Germinal center (tissue), 1 donor: ENCODE measurements at places on chromosomes 1 and 21.

DNA sequence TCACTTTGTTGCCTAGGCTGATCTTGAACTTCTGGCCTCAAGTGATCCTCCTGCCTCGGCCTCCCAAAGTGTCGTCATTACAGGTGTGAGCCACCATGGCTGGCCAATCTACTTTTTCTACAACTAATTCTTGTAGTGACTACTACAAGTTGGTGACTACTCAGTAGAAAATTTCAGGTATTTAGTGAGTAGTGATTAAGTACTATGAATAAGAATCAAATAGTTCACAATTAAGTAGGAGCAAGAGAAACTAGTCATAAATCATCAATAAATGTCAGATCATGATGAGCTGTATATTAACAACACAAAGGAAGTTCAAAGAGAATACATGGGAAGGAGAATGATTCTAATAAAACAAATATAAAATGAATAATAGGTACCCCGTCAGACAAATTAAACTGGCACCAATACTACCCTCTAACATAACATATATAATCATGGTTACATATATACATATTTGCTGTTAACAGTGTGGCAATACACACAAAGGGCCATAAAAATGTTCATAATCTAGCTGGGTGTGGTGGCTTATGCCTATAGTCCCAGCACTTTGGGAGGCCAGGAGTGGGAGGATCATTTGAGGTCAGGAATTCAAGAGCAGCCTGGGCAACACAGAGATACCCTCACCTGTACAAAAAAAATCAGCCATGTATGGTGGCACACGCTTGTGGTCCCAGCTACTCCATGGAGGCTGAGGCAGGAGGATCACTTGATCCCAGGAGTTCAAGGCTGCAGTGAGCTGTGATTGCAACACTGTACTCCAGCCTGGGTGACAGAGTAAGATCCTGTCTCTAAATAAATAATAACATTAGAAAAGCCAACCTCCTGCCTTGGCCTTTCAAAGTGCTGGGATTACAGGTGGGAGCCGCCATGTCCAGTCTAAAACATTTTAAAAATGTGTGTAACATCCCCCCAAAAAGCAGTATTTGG lies 19.1 kb downstream of the YY1AP1 start:
- no peak for DNase-seq

- no peak for DNase-seq
Observed at GRCh38 chr1:211482306-211482705, 9.7 kb downstream of the RD3 start.

DNA sequence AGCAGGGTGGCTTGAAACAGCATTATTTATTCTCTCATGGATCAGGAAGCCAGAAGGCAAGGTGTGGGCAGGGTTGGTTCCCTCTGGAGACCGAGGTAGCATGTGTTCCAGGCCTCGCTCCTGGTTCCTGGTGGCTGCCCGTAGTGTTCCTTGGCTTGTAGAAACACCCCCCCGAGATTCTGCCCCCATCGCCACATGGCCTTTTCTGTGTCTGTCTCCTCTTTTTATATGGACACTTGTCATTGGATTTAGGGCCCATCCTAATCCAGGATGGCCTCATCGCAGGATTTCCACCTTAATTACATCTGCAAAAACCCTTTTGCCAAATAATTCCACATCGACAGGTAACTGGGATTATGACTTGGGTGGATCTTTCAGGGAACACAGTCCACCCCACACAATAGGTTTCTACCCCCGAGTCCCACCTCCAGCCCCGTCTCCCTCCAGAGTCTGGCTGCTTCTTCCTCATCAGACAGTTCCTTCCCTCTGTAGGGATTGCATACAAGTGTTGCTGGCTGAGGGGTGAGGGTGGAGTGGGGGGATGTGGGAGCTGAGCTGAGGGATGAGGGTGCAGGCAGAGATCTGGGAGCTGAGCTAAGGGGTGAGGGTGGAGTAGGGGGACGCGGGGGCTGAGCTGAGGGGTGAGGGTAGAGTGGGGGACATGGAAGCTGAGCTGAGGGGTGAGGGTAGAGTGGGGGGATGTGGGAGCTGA lies 12.3 kb upstream of the NPHP4 start:
- no peak for DNase-seq

DNA sequence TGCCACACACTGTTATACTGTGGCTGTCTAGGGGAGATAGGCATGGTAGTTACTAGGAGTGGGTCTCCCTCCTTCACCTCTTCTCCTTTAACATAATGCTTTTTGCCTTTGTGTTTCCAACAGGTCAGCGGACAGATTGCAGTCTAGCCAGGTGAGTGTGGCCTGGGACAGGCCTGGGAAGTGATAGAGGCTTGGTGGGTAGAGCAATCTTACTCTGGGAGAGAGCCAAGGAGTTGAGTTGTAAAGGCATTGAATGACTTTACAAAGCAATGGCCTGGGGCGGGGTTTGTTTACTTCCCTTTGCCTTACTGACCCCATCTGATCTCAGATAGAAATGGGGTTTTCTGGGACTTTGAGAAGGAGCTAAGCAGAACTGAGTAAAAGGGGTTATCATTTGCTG lies 51.0 kb upstream of the IKBKE start:
- DNase-seq: no peak

GRCh38 chr1:198520524-198521254 lies 19.8 kb downstream of the ATP6V1G3 start:
- DNase-seq: peak; percentile 10

- peak; percentile 85 for DNase-seq
Observed at GRCh38 chr1:23634840-23635651, 56.6 kb upstream of the RPL11 start.

DNA sequence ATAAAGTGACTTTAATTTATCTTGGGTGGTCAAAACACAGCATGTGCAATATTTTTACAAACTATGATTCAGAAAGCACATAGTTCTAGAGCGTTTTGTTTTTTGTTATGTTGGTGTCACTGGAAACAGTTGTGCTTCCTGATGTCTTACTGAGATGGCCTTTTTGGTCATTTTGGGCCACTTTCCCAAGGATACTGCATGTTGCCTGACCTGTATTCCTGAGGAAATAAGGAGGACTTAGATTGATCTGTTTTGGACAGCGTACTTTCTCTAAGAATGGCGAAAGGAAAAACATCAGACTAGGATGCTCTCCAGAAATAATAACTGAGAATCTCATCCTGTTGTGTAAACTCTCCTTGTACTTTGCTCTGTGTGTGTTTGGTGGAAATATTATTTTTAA lies 451.2 kb downstream of the USP25 start:
- no peak for DNase-seq

- DNase-seq: no peak
Observed at GRCh38 chr21:18877917-18878316, 474.3 kb upstream of the TMPRSS15 start.

DNA sequence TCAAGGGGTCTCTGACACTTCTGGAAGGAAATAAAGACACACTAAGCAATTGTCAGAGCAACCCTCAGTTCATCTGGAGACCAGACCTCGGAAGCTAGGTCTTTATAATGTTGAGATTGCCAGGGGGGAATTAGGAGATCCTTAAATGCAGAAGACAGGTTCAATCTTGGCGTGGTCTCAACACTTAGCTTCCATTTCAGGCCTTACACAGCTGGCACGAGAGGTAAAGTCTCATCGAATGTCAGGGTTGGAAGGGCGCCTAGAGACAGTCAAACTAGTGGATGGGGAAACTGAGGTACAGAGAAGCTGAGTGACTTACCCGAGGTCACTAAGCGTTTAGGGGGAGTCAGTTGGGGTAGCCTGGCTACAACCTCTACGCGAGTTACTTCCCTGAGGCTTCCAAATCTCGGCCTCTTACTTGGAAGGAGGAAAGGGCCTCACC lies 562 bp upstream of the EPB41 start:
- no peak for DNase-seq
